ENCODE measurements at places on chromosomes 3 and 15. TPM values are rescaled to one million over a fixed set of nuclear protein-coding genes. Genes with fewer than 3 reads are reported as not detected.

- no peak for DNase-seq
These were observed 21.2 kb upstream of the LMOD3 start for GRCh38 chr3:69143612-69144011.

- DNase-seq: no peak
These were observed 2.9 kb downstream of the NRROS start for GRCh38 chr3:196642434-196642833.

FOXB1 gene
- not detected for polyA plus RNA-seq

DNA sequence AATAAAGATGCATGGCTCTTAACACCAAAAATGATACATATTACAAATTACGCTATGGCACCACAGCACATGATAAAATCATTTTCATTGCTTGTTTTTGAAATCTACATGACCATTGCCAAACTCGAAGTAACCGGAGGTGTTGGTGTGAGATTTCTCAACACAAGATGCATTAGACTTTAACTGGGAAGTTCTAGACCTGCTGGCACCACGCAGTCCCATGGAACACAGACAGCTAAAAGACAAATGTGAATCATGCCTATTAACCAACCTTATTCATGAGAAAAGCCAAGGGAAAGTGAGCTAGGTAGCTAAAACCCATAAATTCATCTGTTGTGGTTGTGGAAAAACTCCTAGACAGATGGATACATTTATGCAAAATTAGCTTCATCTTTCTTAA, 595.4 kb downstream of the FOXP1 start:
- DNase-seq: no peak

DNA sequence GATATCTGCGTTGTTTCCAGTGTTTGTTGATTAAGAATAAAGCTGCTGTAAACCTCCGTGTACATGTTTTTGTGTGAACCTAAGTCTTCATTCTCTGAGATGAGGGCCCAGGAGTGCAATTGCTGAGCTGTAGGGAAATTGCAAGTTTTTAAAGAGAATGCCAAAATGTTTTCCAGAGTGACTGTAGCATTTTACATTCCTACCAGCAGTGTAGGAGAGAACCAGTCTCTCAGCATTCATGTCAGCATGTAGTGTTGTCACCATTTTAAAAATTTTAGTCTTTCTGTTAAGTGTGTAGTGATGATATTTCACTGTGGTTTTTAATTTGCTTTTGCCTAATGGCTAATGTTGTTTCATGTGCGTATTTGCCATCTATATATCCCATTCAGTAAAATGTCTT, 3.4 kb upstream of the MGLL start:
- no peak for DNase-seq

DNA sequence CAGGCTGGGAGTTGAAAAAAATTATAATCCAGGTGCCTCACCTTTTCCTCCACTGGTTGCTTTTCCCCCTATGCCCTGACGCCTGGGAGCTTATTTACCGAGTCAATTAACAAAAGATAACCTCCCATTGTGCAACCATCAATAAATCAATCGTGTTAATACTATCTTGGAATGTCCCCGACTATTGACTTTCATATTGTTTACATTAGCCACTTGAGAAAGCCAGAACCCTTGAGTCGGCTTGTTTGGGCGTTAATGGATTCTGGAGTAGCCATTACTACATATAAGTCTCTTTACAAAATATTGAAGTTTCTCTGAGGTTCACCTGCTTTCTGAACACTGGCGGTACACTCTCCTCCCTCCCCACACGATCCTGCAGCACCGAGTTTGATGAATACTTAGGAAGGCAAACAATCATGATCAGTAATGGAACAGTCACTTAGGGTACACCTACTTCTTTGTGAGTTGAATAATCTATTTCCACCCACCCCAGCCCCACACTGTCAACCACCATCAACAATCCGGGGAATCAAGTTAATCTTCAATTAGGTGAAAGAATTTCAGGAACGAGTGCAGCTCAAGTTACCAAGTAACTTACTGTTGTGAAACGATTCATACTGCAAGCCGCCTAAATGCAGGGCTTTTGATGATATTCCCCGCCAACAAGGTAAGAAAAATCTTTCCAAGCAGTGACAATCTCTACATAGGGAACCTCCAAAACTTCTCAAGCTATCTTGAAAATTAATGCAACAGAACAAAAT, 159.3 kb upstream of the NR2F2 start:
- no peak for DNase-seq

GRCh38 chr3:172514678-172515077, 8.6 kb downstream of the TNFSF10 start:
- no peak for DNase-seq

PPARG gene
- not detected for polyA plus RNA-seq

GRAMD2A gene
- polyA plus RNA-seq: not detected

DNA sequence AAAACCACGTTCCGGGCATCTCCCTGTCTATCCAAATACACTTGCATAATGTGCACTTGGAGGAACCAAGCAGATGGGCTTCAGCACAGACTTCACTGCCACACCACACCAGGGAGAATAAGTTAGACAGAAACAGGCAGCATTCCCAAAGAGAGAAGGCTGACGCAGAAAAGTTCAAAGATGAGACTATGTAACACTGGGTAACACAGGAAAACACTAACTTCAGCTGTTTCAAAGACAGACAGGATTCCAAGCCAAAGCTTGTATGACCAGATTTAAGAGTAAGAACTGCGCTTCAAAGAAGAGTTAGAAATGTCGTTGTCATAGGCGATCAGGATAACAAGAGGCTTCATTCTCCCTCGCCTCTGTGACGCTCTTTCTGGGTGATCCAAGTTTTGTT, 19.9 kb downstream of the SLC51A start:
- DNase-seq: no peak

DNA sequence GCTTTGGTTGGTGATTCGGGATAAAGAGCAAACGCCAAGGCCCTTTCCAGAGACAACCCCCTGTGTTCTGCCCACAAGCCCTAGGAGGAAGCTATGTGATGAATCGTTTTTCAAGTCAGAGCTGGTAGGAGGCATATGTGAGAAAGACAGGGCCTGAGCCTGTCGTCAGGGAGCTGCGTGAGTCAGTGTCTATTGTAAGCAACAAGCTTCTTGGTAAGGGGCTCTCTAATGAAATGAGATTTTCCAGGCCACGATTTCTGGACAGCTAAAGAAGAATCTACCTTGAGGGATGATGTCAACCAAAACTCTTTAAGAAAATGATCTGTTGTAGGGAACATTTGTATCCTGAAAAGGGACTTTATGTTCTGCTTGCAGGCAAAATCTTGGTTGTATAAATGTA, 318.9 kb upstream of the IL12A start:
- no peak for DNase-seq

IQSEC1 gene
- 13.7 TPM for polyA plus RNA-seq

CCDC9B gene
- 0.62 TPM for polyA plus RNA-seq

DNA sequence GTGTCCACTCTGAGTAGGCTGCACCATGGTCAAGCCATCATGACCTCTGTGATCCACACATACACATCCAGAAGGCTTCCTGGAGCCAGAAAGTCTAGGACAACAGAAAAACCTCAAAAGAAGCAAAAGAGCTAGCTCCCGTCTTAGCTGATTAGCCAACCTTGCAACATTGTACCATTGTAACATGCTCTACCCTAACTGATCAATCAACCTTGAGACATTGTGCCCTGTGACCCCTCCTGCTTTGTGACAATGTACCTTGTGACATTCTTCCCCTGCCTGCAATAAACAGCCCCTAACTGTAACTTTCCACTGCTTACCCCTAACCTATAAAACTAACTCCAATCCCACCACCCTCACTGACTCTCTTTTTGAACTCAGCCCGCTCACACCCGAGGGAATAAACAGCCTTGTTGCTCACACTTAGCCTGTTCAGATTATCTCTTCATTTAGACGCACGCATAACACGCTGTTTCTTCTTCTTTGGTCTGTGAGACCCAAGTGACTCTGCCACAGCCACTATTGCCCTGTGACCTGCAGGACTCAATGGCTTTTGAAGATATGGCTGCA, 1104.6 kb downstream of the OTOL1 start:
- no peak for DNase-seq

ENTPD3 gene
- not detected for polyA plus RNA-seq

ROPN1 gene
- not detected for polyA plus RNA-seq

NR1I2 gene
- polyA plus RNA-seq: 0.42 TPM

PPP2R3A gene
- 0.35 TPM for polyA plus RNA-seq

- DNase-seq: no peak
These were observed 67.2 kb downstream of the IL1RAP start for GRCh38 chr3:190581041-190581541.

WDR93 gene
- polyA plus RNA-seq: not detected

DNA sequence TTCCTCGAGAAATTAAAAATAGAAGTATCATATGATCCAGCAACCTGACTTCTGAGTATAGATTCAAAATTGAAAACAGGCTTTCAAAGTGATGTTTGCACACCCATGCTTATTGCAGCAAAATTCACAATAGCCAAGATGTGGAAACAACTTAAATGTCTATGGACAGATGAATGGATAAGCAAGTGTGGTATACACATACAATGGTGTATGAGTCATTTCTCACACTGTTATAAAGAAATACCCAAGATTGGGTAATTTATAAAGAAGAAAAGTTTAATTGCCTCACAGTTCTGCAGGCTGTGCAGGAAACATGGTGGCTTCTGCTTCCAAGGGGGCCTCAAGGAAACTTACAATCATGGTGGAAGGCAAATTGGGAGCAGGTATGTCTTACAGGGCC, 100.8 kb downstream of the KLF13 start:
- no peak for DNase-seq

SLC24A5 gene
- not detected for polyA plus RNA-seq

TMIE gene
- 0.29 TPM for polyA plus RNA-seq

GRCh38 chr15:51841406-51842040, 12.1 kb downstream of the TMOD3 start:
- no peak for DNase-seq

GRCh38 chr15:100544946-100545345, 16.2 kb upstream of the CERS3 start:
- no peak for DNase-seq

DNA sequence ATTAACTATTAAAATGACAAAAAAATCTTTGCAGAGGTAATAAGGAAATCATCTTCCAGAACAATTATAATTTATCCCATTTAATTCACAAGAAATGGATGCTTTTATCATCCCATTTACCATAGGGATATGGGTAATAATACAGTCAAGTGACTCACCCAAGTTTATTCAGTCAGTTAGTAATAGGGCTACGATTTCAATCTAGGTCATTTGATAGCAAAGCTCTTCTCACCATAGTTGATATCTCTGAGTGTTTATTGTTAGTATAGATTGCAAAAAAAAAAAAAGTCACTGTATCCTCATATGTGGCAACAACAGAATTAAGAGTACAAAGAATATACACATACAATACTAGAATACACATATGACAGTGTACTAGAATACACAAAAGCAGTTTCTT, 797.1 kb downstream of the ROBO1 start:
- no peak for DNase-seq

SI gene
- polyA plus RNA-seq: not detected

OR5H2 gene
- polyA plus RNA-seq: not detected

DNA sequence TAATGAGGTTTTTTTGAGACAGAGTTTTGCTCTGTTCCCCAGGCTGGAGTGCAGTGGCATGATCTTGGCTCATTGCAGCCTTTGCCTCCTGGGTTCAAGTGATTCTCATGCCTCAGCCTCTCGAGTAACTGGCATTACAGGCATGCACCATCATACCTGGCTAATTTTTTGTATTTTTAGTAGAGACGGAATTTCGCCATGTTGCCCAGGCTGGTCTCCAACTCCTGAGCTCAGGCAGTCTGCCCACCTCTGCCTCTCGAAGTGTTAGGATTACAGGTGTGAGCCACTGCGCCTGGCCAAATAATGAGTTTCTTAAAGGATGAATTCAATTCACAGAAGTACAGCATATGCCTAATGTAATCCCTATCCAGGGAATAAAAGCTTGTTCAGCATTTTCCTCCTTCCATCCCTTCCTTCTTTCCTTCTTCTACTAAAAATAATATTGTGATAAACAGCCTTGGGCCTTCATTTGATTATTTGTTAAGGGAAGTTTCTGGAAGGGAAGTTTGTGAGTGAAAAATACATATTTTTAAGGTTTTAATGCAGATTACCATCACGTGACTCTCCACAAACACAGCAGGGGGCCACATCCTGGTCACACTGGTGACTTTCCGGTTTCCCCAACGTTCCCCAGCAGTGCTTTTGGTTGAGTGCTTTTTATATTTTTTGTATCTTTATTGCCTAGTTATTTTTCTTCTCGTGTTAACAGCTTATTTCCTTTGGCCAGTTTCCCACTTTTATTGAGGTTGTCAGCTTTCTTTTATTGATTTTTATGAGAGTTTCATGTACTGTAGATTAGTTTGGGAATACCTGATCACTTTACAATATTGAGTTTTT, 116.8 kb downstream of the USP13 start:
- no peak for DNase-seq

DNA sequence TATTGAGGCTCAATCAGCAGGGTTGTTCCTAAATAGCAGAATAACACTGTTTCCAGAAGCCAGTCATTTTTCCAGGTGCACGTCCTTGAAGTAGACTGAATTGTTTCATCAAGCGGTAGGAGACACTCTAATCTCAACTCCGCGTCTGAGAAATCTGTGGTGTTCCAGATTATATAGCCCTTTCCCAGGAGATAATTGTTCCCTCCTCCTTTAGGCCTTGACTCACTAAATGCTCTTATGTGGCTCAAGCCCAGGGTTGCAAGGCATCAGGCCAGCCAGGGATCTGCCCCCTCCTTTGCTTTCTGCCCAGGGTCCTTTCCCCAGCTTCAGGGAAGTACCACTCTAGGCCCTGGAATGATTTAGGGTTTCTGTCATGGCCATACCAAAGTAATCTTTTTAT, 5.7 kb upstream of the HLTF start:
- no peak for DNase-seq

SERINC4 gene
- 4.2 TPM for polyA plus RNA-seq

DNA sequence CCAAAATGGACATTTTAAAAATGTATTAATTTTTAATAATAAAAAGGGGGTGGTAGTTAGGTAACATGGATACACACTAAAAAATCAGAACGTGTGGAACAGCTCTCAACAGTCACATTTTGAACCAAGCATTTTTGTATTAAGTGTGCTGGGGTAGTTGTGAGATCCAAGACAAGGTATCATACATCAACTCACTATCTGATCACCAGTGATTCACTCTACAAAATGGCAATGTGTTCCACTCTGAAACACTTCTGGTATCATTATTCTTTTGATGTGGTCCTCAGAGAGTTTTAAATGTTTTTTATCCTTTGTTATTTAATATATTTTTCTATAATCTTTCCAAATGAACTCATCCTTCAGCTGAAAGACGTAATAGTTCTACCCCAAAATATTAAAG, 5.4 kb downstream of the HACL1 start:
- no peak for DNase-seq
